Fibroblast of the aortic adventitia (primary cell): ENCODE measurements at places on chromosomes 6 and 20. TPM values are rescaled to one million over a fixed set of nuclear protein-coding genes. Genes with fewer than 3 reads are reported as not detected.

- no peak for DNase-seq
Measured at GRCh38 chr6:13001927-13002326, 285.4 kb downstream of the PHACTR1 start.

PAX1 gene
- not detected in 2 replicates for total RNA-seq

DNA sequence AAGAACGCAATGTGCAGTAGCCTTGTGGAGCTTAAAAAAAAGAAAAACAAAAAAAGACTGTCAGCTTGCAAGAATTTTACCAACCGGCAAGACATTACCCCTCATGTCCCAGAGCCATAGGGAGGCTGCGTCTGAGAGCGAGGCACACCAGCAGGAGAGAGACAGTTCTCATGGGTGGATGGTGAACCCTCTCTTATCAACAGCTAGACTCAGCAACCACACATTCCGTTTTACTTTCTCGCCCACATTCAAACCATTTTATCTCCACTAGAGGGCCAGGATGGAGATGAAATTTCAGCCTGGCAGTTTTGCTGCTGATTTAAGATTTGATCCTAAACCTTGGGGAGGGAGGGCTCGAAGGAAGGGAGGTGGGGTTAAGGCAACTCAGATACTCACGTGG, 247.0 kb downstream of the ATXN1 start:
- peak; percentile 79 for DNase-seq

DNA sequence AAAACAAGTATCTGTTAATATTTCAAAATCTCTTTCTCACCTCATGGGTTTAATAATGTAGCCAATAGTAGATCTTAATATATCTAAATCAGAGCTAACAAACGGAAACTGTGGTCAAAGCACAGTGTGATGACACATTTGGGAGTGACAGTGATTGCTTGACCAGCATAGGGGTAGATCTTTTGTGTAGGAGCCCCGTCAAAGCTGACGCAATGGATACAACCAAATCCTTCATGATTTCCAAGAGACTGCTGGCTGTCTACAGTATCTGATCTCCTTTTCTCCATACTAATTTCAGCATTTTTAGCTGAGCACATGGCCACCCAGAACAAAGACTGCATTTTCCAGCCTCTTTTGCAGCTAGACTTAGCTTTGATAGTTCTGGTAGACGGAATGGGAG, 299.3 kb upstream of the ECI2 start:
- DNase-seq, result no peak

GRCh38 chr6:217048-217659, 75.1 kb upstream of the DUSP22 start:
- DNase-seq, result no peak

RAB44 gene
- total RNA-seq, result not detected in 2 replicates

DNA sequence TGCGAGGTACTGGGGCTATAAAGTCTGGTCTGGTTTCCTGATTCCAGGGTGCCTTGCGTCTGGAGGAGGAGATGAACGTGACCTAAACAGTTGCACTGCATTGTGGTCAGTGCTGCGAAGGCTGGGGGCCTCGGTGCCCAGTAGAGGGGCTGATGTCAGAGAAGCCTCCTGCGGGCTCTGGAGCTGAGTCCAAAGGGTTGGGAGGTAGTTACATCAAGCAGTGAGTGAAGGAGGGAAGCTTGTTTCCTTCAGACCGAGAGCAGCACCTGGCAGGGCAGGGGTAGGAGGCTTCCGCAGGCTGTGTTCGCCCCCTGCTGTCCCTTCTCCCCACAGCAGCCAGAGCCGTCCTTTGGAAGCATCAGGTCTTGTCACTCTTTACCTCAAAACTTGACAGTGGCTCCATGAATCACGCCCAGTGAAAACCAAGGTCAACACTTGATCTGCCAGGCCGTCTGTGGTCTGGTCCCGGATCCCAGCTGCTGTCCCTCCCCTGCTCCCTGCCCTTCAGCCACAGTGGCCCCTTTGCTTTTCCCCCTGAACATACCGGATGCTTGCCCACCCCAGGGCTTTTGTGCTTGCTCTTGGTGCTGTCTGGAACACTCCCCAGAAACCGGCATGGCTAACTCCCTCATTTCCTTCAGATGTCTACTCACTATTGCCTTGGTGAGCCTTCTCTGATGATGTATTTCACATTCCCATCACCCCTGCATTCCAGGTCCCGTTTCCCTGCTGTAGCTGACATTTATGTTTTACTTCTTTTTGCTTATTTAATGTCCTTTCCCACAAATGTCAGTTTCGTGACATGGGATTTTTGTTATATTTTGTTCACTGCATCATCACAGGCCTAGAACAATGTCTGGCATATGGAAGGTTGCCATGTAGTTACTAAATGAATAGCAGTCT, 7.0 kb downstream of the DYNLRB1 start:
- DNase-seq, result peak; percentile 86

BFSP1 gene
- 1.3 and 3.5 TPM in 2 replicates for total RNA-seq

DNA sequence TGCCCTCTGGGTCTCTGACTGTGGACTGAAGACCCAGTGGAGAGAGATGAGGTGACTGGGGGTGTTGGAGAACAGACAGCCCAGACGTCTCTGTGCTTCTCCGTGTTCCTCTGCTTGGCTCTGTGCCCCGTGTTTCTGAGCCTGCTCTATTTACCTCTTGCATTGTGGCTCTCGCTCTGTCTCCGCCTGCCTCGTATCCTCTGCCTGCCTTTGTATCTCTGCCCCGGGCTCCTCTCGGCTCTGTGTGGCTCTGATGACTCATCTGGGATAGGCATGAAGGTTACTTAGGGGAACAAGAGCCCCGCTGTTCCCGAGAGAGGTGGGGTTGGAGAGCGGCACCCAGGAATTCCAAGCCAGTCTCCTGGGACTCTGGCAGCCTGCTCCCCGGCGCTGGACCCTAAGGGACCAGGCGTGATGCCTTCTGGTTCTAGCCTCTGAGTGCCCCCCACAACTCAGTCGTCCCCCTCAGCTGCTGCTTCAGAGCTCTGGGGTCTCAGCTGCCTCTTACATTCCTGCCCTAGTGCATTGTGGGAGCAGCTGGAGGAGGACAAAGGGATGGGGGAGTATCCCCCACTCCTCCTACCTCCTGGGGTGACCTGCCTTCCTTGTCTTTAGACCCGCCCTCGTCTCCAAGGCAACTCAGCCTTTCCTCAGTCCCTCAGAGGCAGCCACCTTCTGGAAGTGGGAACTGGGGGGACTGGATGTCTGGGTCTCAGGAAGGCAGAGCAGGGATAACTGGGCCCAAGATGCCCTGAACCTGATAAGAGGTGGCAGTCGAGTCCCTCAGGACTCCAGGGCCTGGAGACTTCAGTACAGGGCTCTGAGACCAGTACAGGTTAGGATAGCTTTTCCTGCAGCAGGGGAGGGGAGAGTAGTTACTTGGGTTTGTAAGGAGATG, 1.9 kb downstream of the DDR1 start:
- peak; percentile 39 for DNase-seq

- DNase-seq, result no peak
Measured at GRCh38 chr6:110511401-110511800, 35.0 kb upstream of the SLC22A16 start.

DNA sequence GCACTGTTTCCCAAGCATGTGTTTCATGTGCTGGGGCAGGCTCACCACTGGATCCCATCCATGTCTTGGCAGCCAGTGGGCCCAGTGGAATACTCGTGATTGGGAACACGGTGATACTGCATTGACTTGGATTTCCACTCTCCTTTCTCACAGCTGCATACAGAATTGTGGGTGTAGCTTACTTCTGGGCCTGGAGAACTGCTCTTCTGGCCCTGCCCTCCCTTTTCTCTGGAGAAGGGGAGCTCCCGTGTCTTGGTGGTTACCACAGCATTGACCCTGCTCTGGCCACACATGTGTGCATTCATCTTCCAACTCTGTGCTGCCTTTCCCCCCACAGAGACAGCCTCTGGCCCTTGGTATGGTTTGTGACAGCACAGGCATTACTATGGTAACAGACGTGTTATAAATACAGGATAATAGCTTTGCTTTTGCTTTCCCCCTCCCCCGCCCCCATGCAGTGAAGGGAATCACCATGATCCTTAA, 21.6 kb downstream of the SOBP start:
- peak; percentile 16 for DNase-seq

TSBP1 gene
- total RNA-seq, result not detected in 2 replicates

PXT1 gene
- total RNA-seq, result not detected in 2 replicates

DNA sequence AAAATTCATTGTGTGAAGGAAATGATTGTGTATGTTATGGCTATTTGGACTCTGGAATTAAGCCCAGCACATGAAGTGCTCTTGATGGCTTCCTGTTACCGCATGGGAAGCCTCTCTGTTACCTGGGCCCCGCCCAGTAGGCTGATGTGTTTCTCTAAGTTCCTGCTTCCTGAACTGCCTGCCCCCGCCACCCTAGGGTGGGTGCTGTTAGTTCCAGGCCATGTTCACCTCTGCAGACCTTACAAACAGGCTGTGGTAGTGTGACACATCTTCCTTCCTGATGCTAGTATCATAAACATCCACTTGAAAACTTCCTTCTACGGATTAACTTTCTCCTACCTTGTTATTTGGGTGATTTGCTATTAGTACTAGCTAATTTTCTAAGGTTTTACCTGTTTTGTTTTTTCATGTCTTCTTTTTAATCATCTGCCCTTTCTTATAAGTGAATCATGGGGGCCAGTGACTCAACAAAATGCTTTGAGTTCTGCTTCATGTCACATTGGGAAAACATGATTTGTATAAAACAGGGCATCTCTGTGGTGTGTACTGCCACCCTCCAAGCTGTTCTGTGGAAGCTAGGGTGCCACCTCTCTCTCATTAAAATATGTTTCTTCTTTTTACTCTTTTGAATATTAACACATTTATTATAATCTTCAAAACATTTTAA, 40.6 kb downstream of the SH3BGRL2 start:
- DNase-seq, result peak; percentile 13

DNA sequence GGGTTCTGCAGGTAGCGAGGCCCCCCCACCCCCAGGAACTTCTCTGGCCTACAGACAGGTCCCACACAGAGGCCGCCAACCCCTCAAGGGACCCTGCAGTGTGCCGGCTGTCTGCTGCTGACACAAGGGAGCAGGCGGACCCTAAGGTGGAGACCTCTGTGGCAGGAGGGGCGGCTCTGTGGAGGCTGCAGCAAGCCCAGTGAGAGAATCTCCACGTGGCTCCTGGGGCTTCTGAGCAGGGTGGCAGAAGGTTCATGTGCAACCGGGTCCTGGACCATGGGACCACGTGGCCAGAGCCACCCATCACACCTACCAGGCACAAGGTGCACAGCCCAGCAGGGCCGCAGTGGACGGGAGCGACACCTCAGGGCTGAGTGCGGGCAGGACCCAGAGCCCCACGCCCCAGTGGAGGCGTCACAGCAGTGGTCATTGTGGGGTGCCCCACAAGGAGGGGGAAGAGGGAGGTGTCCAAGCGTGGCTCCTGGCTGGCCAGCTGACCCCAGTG, 4.3 kb downstream of the ARFRP1 start:
- DNase-seq, result no peak

- no peak for DNase-seq
Measured at GRCh38 chr6:83600459-83600858, 88.1 kb downstream of the PRSS35 start.

DNA sequence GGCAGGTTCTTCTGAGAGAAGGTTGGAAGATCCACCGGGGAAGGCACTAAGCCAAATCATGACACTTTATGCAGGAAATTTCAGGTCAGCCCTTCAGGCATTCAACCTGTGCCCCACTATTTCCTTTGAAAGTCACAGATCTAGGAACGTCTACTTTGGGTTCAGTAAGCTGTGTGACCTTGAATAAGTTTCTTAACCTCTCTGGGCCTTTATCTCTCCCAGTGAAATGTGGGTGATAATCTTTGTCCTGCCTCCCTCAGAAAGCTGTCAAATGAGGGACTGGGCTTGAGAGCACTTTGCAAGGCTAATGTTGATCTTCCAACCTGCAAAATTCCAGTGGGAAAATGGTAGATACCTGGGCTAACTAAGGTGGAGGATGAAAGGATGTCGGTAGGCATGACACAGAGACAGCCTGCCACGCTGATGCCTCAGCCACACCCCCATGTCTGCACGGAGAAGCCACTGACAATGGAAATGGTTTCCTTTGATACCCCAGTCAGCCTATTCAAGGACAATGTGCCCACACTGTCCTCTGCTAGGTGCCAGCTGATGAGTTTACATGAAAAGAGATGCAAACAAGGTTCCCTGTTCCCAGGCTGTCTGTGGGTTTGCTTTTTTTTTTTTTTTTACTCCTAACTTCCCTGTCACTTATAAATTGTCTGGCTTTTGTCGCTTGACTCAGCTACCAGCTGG, 9.3 kb downstream of the BNIP5 start:
- no peak for DNase-seq

DNA sequence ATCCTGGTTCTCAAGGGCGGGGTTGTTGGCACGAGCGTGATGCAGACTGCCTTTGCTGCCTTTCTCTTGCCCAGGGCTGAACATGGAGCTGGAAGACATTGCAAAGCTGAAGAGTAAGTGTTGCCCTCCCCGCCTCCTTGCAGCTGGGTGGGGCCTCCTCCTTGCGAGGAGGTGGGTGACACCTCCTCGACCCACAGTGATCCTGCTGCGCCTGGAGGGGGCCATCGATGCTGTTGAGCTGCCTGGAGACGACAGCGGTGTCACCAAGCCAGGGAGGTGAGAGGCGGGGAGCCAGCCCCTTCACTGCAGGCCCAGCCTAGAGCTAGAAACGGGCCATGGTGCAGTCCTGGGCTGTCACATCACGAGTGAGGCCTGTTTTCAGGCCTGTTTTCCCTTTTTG, 18.4 kb upstream of the TNFRSF6B start:
- no peak for DNase-seq

DNA sequence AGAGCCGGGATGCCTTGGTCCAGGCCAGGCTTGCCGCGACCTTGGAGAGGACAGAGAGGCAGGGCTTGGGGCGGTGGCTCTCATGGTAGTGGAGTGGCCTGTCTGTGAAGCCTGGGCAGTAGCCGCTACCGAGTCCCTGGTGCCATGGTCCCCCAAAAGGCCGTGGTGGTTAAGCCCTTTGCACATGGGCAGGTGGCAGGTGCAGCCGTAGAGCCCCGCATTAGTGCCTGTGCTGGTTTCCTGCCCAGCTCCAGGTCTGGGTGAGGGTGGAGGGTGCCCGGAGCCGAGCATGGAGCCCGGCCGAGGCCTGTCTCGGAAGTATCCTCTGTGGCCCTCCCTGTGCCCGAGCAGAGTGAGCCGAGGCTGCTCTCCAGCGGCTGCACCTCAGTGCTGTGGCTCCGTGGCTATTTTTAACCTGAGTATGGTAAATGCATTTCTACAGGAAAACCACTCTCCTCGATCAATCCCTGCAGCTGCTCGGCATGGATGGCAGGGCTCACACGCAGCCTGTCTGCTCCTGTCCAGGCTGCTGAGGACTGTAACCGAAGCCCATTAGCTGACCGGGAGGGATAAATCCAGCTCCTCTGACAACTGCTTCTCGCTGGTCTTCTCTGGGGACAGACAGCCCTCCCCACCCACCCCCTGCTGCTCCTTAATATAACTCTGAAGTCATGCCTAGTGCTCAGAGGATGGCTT, 36.3 kb upstream of the GATA5 start:
- DNase-seq, result no peak

- no peak for DNase-seq
Measured at GRCh38 chr20:50719328-50719727, 12.1 kb upstream of the PARD6B start.
